Left lung (tissue), 14 donors: ENCODE measurements at places on chromosomes 11 and 22.

GRCh38 chr11:76987203-76987602 is 47.0 kb upstream of the B3GNT6 start:
- DNase-seq = no peak

DNA sequence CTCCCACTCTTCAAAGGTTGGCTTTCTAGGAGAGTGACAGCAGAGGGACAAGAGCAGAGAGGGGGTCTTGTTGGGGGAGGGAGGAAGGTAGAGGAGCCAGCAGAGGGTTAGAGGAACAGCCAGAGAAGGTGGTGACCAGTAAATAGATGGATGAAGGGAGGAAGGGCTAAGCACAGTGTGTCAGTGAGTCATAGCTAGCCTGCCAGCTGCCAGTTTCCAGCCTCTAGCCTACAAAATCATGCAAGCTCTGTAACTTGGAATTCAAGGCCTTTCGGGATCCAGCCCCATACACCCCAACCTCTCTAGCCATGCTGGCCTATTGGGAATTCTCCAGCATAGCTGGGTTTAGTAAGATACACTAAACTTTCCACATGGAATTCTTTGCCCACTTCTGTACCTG is 147.4 kb upstream of the TEAD1 start:
- DNase-seq = no peak

GRCh38 chr11:76798202-76798581 is 15.0 kb downstream of the TSKU start:
- no peak for DNase-seq

GRCh38 chr11:78372114-78372768 is 45.4 kb downstream of the GAB2 start:
- DNase-seq = no peak

- no peak for DNase-seq
Observed at GRCh38 chr11:94031625-94032024, 10.5 kb downstream of the HEPHL1 start.

GRCh38 chr11:96065379-96065778 is 141.5 kb upstream of the MTMR2 start:
- DNase-seq = no peak

GRCh38 chr11:65886826-65887722 is 1.2 kb downstream of the FIBP start:
- DNase-seq = no peak

GRCh38 chr11:95922099-95922498 is 1.8 kb downstream of the MTMR2 start:
- no peak for DNase-seq

GRCh38 chr11:67118181-67118766 is 789 bp upstream of the KDM2A start:
- peak; percentile 49 for DNase-seq

GRCh38 chr11:199004-199581 is 6.2 kb downstream of the SCGB1C1 start:
- no peak for DNase-seq

- no peak for DNase-seq
Observed at GRCh38 chr11:110314366-110315095, 18.1 kb upstream of the RDX start.

DNA sequence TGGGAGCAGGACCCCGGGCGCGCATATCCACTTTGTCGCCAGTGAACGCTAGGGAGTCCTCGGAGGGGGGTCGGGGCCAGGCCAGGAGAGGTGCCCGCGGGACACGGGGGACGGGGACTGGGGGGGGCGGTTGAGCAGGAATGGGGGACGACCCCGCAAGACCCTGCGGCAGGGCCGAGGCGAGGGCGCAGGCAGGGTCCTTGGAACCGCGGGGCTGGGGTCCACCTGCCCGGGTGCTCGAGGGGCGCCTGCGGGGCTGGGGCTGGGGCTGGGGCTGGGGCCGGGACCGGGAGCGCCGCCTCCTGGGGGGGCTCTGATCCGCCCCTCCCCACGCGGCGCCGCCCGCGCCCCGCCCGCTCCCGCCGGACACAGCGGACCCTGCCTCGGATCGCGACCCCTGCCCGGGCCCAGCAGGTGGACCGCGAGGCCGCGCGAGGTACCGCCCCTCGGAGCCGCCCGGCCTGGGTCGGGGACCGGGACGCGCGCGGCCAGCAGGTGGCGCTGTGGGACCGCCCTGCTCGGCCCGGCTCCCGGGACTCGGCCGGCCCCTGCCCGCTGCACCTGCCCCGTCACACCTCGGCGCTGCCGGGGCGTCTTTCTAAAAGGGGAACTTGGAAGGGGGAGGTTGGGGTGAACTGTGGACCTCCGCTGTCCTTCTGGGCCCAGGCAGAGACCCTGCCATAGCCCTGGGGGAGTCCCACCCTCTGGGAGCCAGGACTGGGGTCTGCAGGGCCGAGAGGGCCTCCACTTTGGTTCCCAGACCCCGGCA is 11.0 kb downstream of the CRELD2 start:
- DNase-seq = peak; percentile 96

DNA sequence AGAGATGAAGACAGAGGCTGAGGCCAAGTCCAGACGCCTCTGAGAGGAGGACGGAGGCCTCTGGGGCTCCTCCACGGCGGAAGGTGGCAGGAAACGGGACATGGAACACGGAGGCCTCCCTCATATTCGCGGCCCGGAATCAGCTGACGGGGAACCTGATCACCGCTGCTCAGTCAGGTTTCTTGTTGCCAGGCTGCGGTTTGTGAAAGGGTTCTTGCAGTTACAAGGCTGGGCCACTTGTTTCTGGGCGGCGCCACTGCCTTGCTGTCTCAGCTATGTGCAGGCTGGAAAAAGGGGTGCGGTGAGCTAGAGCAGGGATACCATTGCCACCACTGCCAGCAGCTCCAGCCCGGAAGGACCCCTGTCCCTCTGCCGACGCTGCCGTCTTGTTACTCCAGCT is 10.0 kb upstream of the MMP1 start:
- no peak for DNase-seq

DNA sequence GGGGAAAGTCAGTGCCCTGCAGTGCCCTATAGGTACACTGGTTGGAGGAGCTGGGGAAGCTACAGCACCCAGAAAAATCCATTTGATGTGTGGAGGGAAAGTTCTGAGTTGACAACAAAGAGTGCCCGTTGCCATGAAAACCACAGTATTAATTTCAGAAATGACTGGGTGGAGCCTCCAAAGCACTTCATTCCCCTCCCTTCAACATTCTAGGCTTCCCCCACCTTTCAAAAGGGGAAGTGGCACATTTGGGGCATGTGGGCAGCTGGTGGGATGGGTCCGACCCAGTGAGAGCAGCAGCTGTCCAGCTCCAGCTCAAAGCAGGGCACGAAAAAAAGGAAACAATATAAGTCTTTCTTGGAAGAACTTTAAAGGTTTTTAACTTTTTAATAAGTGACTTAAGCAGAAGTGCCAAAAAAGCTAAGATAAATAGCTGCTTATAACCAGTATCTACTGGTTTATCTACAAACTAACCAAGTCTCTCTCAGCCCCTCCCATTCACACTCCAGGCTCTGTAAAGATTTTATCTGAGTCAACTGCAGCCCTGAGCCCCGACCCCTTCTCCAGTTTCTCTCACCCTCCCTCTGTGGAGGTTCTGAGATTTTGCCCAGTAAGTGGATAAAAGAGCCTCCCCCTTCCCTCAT is 9.0 kb upstream of the AHNAK start:
- DNase-seq = no peak

DNA sequence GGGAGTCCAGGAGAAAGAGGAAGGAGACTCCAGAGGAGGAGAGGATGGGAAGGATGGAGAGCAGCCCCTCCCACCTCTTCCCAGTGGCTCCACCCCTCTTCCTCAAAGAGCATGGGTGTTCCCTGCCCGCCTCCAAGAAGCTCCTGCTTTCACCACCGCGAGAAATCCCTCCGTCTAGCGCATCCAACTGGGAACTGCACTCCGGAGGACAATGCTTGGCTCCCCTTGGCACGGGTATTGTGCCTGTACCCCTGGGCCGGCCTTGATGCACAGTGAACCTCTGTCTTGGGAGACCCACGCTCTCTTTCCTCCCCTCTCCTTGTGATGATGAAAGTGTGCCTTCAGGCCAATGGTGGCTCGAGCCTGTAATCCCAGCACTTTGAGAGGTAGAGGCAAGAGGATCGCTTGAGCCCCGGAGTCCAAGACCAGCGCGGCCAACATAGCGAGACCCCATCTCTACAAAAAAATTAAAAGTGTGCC is 14.9 kb upstream of the ADA2 start:
- DNase-seq = no peak

DNA sequence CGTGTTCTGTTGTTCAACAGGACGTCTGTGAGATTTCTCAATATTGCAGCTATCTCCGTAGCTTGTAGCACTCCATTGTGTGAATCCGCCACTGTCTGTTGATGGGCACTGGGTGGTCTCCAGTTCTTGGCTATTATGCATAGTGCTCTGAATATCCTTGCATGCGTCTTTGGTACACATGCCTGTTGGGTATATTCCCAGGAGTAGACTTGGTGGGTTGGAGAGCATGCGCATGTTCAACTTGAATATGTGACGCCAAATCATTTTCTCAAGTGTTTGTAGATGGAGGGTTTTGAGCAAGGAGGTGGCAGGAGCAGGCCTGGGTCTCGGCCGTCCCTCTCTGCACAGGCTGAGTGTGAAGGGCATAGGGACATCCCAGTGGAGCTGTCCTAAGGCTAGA is 24.8 kb upstream of the TSKU start:
- DNase-seq = no peak

DNA sequence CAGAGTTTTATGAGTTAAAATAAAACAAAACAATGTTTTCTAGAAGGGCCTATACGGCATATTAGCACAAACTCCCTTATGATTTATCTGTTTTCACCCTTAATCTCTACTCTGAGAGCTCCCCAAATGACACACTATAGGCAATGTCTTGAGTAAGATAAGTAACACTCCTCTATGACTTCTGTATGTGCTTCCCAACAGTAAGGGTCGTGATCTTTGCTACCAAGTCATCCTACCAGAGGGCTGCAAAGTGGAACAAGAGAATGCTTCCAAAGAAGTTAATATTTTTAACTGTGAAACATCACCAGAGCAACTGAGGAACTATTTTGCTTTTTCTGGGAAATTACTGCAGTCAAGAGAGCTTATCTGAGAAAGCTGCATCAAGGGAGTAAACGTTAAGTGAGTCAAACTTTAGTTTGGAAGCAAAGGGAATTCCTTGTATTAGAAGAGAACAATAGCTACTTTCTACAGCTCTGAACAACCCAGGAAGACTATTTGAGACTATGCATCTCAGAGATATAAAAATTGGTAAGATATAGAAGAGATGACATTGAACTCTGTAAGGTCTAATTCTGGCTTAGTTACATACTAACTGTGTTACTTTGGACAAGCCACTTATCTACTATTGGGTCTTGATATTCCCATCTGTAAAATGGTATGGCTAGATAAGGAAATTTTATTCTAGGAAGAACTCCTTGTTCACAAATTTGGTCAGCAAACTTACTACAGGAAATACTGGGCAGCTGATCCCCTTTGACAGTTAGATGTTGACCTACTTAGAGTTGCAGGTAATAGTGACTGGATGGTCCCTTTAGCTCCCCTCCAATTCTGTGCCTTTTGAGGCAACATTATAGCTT is 43.7 kb upstream of the CCDC34 start:
- DNase-seq = no peak

DNA sequence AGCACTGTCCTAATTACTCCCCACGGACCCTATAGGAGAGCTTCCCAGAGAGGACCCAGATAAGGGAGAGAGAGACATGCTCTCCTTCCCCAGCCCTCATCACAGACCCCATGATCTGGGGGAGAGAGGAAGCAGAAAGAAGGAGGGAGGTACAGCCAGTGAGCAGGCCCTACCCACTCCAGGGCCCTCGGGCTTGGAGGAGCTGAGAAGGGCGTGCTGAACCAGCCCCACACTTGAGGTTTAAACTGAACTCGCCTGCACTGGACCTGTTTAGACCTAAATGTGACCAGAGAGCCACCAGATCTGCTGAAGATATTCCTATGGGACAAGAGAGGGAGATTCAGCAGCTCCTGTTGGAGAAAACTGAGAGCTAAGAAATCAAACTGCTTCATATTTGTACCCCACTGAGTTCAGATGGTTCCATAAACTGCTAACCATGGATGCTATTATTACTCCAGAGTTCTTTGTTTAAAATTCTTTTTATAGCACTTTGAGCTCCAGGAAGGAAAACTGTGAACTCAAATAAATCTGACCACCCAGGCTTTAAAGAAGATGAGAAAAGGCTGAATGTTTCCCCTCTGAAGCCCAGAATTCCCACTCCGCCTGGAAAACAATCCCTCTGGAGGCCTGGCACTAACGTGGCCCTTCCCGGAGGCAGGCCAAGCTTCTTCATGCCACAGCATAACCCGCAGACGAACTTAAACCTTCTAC is 67.2 kb downstream of the EFCAB6 start:
- no peak for DNase-seq

DNA sequence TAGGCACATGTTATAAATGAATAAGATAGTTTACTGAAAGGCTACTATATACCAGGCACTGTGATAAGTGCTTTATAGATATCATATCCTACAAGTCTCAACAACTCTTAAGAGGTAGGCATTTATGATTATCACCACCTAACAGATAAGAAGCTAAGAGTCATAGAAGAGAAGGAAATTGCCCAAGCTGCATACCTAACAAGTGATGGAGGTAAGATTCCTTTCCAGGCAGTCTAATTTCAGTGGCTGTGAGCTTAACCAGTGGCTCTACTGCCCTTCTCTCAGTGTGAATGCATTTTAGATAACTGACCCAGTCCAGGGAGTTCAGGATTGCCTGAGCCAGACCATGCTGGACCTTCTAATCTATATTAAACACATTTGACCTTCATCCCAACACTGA is 39.2 kb downstream of the HEPHL1 start:
- no peak for DNase-seq

- peak; percentile 10 for DNase-seq
Observed at GRCh38 chr11:60859616-60860250, 4.0 kb upstream of the PTGDR2 start.

DNA sequence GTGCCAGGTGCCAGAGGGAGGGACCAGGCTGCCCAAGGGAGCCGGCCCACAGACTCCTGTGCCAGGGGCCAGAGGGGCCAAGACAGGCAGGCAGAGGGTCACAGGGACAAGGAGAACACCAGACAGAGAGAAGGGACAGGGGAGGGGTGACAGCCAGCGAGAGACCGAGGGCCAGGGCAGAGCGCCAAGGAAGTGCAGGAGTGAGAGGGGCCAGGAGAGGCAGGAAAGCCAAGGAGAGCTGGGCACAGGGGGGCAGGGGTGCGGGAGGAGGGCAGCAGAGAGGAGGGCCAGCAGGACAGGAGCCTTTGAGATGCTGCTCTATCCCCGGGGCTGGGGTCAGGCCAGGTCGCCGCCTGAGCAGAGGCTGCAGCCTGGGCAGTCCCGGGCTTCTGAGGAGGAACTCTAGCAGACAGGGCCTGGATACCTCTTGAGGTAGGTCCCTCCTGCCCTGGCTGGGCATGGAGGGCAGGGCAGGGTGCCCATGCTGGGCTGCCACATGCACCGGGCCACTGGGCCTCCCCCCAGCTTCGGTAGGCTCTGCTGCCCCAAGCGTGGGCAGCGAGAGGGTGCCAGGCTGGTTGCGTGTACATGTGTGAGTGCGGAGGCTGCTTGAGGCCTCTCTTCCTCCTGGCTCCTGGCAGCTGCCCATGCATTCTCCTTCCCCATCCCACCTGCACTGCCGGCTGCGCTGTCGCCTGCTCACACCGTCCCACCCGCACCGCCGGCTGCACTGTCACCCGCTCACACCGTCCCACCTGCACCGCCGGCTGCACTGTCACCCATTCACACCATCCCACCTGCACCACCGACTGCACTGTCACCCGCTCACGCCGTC is 12.2 kb downstream of the LSP1 start:
- DNase-seq = no peak

GRCh38 chr11:78406568-78407196 is 10.9 kb downstream of the GAB2 start:
- DNase-seq = no peak

- DNase-seq = no peak
Observed at GRCh38 chr11:121104312-121104762, 3.3 kb downstream of the TECTA start.
